Activated CD8-positive, alpha-beta memory T cell treated with anti-CD3 and anti-CD28 coated beads for 1 hour (primary cell): ENCODE measurements at places on chromosomes 4 and X.

GRCh38 chr4:181475359-181475758, 767.8 kb upstream of the TENM3 start:
- no peak for DNase-seq

- no peak for DNase-seq
These were observed 14.5 kb upstream of the FGG start for GRCh38 chr4:154626793-154627484.

GRCh38 chrX:134545510-134545909, 85.5 kb downstream of the HPRT1 start:
- DNase-seq, result no peak

DNA sequence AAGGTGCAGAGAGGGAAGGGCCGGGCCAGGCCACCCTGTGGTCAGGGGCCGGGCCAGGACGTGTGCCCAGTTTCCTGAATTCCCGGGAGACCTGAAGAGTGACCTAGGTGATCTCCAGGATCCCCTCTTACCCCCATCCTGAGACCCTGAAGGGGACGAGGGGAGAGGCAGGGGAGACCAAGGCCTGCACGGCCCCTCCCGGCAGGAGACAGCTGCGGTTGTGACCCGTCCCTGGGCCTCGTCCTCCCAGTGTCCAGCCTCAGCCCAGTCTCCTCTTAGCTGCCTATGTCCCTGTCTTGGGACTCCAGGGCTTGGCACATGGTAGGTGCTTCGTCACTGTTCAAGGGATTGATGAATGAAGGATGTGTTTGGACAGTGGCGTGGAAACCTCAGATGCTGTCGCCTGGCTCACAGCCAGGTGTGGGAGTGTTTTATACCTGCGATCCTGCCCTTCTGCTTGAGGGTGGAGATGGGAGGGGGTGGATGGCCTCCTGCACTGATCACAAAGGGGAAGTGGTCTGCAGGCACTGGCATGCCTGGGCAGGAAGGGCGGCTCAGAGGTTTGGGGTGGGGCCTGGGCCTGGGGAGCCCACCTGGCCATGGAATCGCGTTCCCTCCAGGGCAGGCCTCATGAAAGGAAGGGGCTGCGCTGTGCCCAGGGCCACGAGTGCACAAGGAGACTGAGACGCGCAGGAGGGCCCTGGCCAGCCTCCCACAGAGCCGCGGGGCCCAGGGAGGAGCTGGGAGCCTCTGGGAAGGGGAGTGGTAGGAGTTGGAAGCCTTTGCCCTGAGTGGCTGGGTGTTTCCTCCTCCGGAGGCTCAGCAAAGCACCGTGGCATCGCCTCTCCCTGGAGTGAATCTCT, 6.9 kb downstream of the SH3TC1 start:
- DNase-seq, result no peak

- no peak for DNase-seq
These were observed 26.4 kb downstream of the TIGD2 start for GRCh38 chr4:89137695-89138094.

DNA sequence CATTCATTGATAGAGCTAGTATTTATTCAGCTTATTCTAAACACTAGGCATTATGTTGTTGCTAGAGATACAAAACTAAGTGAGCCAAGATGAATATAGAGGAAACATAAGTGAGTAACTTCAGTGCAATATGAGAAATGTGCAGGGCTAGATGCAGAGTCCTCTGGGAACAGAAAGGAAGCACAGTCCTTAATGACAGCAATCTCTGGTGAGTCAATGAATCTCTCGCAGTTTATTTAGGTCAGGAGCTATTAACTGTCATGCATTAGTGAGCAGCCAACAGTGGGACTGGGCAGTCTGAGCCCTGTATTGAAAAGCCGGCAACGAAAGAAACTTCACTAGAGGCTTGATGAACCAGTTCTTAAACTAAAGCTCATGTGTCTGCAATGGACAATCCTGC, 598.1 kb upstream of the MAGEB2 start:
- no peak for DNase-seq

- no peak for DNase-seq
These were observed 318.2 kb upstream of the RASGEF1B start for GRCh38 chr4:81789741-81790399.

DNA sequence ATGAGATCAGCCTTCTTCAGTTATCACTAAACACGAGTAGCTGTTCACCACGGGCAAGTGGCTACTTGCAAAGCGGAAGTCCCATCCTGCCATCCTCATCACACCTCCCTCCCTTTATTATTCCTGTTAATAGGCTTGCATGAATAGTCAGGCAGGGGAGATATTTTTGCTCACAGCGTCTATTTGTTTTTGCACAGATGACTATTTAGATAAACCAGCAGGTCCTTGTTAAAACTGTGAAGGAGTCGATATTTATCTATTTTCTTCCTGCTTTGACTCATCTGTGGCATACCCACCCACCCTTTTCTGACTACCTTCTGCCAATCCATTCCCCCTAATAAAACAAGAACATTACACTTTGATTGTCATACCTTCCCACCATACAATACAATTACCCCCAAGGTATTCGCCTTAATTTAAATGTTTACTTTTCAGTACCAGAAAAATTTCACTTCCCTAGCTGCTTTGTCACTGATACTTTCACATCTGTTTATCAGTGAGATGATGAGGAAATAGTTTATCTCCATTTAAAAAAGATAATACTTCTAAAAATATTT, 96.6 kb upstream of the BANK1 start:
- no peak for DNase-seq

GRCh38 chrX:109720947-109721346, 12.1 kb downstream of the ACSL4 start:
- no peak for DNase-seq

DNA sequence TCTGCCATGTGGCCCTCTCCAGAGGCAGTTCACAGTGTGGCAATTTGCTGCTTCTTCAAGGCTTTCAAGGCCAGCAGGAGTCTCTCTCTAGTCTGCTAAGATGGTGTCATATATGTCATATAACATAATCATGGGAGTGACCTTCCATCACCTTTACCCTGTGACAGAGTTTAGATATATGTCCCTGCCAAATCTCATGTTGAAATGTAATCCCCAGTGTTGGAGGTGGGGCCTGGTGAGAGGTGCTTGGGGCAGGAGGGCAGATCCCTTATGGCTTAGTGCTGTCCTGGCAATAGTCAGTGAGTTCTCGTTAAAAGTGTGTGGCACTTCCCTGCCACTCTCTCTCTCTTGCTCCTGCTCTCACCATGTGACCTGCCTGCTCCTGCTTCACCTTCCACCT, 252.0 kb downstream of the PALLD start:
- no peak for DNase-seq

- DNase-seq, result no peak
These were observed 29.4 kb downstream of the ELF4 start for GRCh38 chrX:130080791-130081367.

DNA sequence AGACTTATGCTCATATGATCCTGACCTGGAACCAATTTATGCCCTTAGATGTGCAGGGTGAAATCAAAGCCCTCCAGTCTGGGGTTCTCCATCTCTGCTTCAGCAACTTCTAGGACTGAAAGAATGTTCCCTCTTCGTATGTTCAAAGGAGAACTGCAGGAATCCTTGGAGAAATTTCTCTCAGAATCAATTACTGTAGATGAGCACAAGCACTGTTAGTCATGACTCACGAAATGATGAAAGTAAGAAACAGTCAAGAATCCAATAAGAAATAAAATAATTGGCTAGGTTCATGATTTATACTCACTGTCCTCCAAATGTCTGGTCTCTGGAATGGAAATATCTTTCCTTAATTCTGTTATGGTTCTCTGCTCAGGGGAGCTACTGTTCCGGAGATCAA, 348.2 kb downstream of the PDGFC start:
- no peak for DNase-seq

DNA sequence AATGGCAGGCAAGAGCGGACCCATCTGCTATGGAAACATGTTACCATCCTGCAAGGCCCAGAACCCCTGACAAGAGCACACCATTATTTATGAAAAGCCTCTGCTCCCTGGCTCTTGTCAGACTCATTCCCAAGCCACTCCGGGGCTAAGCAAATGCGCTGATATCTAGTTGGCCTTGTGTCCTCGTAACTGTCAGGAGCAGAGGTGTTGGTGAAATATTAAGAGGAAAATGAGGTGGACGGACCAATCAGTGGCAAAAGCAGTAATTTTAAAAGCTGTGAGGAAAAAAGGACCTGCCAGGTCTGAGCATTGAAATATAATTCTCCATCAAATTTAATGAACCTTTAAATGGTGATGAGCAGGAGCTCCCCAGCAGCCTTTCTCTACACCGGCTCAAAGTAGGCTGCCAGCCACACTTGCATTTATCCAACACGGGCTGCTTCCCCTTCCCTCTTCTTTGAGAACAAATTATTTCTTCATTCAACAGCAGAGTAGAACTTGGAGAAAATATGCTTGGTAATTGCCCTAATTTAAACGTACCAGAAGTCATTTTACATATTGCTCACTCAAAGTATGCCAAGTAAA, 214.3 kb downstream of the RASL11B start:
- DNase-seq, result no peak

DNA sequence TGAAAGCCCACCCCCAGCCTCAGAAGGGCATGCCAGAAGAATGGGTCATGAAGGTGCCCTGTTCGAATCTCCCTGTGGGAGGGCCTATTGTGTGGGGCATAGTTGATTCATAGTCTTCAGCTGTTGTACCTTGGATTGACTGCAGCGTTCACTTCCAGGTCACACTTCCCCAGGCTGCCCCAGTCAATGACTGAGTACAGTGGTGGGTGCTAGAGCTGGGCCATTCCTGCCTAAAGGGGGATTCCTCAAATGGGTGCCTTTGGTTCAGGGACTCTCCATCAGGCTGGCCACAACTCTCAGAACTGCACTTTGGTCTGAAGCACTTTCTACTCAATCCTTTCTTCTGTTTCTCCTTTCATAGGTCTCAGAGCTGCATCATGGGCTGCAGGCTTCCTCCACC, 35.0 kb upstream of the RASGEF1B start:
- DNase-seq, result no peak

- DNase-seq, result no peak
These were observed 86.0 kb downstream of the EVC start for GRCh38 chr4:5796976-5797375.

DNA sequence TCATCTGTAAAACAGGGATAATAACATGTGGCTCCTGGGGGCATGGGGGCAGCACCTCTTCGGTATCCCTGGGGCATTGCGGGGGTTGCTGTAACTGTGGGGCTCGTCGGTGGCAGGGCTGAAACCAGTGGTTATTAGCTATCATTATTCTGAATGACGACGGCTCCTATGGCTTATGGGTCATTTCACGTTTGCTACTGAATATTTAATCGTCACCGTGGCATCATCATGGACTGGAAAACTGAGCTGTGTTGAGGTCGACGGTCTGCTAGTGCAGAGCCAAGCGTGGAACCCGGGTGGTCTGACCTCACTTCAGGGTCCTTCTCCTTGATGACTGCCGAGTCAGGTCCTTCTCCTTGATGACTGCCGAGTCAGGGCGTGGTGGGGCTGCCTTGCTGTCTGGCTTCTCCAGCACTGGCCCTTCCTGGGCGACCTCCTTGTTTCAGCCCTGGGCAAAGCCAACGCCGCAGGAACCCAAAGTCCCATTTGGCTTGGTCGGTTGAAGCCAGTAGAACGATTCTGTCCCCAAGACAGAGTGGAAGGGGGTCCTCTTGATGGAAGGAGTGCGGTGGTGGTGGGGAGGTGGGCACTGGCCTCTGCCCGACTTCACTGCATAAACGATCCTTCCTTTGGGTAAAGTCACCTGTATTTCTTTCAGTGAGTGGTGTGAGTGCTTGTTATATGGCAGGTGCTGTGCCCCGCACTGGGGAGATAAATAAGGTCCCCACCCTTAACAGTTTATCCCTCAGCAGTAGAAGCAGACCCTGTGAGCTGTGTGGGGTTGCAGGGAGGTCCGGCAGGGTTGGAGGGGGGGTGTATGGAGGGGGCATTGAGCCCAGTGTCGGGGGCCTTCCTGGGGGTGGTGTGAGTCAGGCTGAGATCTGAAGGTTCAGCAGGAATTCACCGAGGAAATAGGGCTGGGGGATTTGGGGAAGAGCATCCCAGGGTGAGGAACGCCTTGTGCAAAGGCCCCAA, 40.8 kb downstream of the PSAPL1 start:
- DNase-seq, result no peak

DNA sequence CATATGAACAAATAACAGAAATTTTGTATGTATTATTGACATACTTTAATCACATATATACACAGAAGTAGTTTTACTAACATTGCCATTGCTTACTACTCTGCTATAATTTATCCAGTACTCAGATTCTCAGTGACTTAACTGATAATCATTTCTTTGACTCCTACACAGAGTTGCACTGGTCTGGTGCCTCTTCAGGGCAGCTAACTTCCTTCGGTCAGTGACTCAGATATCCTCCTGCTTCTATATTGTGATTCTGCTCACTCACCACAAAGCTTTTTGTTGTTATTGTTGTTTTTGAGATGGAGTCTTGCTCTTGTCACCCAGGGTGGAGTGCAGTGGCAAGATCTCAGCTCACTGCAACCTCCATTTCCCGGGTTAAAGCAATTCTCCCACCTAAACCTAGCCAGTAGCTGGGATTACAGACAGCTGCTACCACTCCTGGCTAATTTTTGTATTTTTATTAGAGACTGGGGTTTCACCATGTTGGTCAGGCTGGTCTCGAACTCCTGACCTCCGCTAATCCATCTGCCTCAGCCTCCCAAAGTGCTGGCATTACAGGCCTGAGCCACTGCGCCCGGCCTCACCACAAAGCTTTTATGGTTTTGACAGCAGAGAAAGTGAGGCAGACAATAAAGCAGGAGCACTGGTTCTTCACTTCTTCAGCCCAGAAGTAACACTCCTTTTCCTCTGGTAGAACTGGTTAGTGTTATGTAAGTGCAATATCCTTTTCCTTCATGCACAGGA, 499.3 kb downstream of the EPHA5 start:
- DNase-seq, result no peak

DNA sequence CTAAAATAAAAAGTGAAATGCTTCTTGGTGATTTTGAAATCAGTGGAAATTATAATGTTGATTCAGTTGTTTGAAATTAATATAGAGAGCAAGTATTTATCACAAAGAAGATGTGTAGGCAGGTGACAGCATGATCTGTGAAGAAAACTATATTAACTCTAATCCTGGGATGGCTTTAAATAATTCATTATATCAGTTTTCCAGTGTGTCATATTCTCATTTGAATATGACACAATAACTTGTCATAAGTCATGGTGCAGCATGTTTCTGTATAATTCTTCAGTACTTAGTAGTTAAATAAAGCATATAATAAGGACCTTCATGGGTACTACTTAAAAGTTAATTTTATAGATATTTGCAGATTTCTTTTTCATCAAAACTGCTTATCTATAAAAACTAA, 573.6 kb downstream of the INPP4B start:
- DNase-seq, result no peak

- no peak for DNase-seq
These were observed 67.6 kb downstream of the EIF4E start for GRCh38 chr4:98861100-98861884.

GRCh38 chrX:42627891-42628290, 150.1 kb downstream of the PPP1R2C start:
- no peak for DNase-seq

DNA sequence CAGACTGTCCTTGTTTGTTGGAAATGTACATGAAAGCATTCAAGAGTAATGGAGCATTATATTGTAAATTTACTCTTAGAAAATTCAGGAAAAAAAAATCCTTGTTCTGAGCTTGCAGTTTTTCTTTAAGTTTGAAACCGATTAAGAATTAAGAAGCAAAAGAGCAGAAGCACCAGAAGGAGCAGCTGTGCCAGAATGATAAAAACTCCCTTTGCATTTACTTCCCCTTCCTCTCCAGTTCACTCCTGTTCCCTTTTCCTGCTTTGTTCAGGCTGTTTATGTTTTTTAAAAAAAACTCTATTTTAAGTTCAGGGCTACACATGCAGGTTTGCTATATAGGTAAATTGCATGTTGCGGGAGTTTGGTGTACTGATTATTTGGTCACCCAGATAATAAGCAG, 90.3 kb downstream of the ATOH1 start:
- DNase-seq, result no peak
